T-cell (primary cell): ENCODE measurements at places on chromosomes 4 and X. TPM values are rescaled to one million over a fixed set of nuclear protein-coding genes. Genes with fewer than 3 reads are reported as not detected.

- no peaks in the 10 kb centered on the region for H3K36me3 ChIP-seq
- H3K27ac ChIP-seq, result no peak overlapping the region
- no peak overlapping the region for H3K4me3 ChIP-seq
These were observed 129.4 kb upstream of the ARSJ start for GRCh38 chr4:114108869-114109268.

DNA sequence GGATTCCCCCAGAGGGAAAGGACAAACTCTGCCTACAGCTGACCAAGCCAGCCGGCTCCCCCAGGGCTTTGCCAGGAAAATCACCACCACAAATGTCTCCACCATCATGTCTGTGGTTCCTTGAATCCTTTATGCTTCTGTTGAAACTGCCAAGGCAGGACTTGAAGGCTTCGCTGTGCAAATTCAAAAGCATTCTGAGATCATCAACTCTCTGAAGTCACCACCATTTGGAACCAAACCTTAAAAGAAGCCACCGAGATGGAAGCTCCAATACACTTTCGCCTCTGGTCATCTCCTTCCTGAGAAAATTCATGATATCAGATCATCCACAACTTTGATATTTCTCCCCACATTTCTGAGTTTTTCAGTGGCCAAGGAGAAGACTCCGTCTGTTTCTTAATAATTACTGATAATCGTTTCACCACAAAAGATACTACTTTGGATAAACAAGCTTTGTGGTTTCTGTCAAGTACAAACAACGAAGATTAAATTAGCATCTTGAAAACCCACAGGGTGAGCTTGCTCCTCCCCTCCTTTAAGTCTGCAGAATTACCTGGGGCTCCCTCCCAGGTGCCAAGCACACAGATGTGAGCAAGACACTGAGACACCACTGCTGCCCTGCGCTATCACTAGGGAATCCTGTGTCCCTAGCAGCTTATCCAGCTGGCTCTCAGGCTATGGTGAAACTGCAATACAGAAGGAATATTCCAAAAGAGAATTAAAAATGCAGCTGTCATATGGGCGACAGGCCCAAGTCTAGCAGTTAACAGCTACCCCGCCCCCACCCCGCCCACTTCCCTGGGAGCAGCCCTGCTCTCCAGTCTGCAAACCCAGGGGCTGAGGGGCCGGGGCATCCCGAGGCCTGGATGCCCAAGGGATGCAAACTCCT is 125.0 kb upstream of the TBL1X start:
- DNase-seq, result peak; percentile 56
- H3K4me3 ChIP-seq, result no peak overlapping the region
- H3K27me3 ChIP-seq, result no peaks in the 10 kb centered on the region

- H3K27me3 ChIP-seq, result no peaks in the 10 kb centered on the region
- H3K4me1 ChIP-seq, result peaks cover 10% of the 10 kb centered on the region
- no peak for DNase-seq
- no peak overlapping the region for H3K4me3 ChIP-seq
These were observed 27.4 kb upstream of the SPON2 start for GRCh38 chr4:1199556-1200331.

GRCh38 chrX:103889216-103889615 is 57.2 kb upstream of the RAB9B start:
- no peaks in the 10 kb centered on the region for H3K36me3 ChIP-seq
- H3K4me3 ChIP-seq, result no peak overlapping the region
- H3K4me1 ChIP-seq, result no peaks in the 10 kb centered on the region
- no peaks in the 10 kb centered on the region for H3K27me3 ChIP-seq
- H3K27ac ChIP-seq, result no peak overlapping the region

DNA sequence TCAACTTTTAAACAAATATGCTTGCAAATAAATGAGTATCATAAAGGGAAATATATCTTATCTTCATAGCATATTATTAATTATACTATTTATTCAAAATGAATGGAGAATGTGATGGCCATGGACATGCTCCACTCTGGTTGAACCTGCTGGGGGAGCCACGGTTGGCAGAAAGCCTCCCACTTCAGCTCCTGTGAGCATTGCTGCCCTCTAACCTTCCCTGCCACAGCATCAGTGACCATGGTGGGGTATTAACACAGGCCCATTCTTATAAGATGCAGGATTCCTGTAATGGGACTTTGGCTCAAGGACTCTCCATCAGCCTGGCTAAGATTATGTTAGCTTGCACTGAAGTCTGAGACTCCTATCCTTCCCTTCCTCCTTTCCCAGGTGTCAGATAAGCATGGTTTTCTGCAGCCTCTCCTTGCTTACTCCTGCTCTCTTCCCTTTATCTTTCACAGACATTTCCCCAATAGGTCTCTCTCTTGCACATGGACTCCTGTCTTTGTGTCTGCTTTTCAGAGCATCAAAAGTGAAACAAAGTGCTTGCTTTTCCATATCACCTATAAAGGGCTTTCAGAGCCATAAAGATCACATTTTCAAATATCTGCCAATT is 4.9 kb upstream of the ABRAXAS1 start:
- no peaks in the 10 kb centered on the region for H3K27me3 ChIP-seq
- H3K4me1 ChIP-seq, result peaks cover 4% of the 10 kb centered on the region
- H3K4me3 ChIP-seq, result no peak overlapping the region
- H3K36me3 ChIP-seq, result no peaks in the 10 kb centered on the region
- no peak for DNase-seq
- H3K27ac ChIP-seq, result no peak overlapping the region

GRCh38 chr4:184384810-184385557 is 89.4 kb downstream of the IRF2 start:
- H3K27me3 ChIP-seq, result no peaks in the 10 kb centered on the region
- H3K4me1 ChIP-seq, result peaks cover 45% of the 10 kb centered on the region
- peaks cover 32% of the 10 kb centered on the region for H3K36me3 ChIP-seq
- H3K4me3 ChIP-seq, result no peak overlapping the region
- DNase-seq, result no peak

- DNase-seq, result no peak
- no peaks in the 10 kb centered on the region for H3K4me1 ChIP-seq
- H3K36me3 ChIP-seq, result no peaks in the 10 kb centered on the region
- peaks cover 23% of the 10 kb centered on the region for H3K27me3 ChIP-seq
These were observed 583 bp downstream of the GABRE start for GRCh38 chrX:151973851-151974335.

DNA sequence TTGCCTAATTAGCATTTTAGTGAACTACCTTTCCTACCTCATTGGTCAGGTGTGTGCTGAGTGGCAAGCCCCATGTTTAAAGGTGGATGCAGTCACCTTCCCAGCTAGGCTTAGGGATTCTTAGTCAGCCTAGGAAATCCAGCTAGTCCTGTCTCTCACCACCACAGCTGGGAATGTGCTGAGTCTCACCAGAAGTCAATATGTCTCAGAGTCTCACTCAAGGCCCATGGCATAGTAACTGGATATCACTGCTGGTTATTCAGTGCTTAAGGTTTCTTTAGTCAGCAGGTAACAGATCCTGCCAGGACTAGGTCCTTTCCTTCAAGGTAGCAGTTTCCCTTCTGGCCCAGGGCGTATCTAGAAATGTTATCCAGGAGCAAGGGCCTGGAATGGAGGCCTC is 136.5 kb downstream of the COX18 start:
- H3K27ac ChIP-seq, result no peak overlapping the region
- no peaks in the 10 kb centered on the region for H3K4me1 ChIP-seq
- no peak for DNase-seq
- no peaks in the 10 kb centered on the region for H3K27me3 ChIP-seq
- no peak overlapping the region for H3K4me3 ChIP-seq
- H3K36me3 ChIP-seq, result no peaks in the 10 kb centered on the region

- no peak overlapping the region for H3K27ac ChIP-seq
- no peak for DNase-seq
- no peak overlapping the region for H3K4me3 ChIP-seq
- no peaks in the 10 kb centered on the region for H3K27me3 ChIP-seq
- no peaks in the 10 kb centered on the region for H3K36me3 ChIP-seq
- no peaks in the 10 kb centered on the region for H3K4me1 ChIP-seq
These were observed 44.3 kb downstream of the ARHGEF38 start for GRCh38 chr4:105596684-105597083.

GRCh38 chrX:136954930-136955329 is 74.4 kb upstream of the RBMX start:
- no peak for DNase-seq
- H3K27ac ChIP-seq, result no peak overlapping the region
- no peaks in the 10 kb centered on the region for H3K36me3 ChIP-seq
- no peak overlapping the region for H3K4me3 ChIP-seq

GRCh38 chr4:54904953-54905352 is 220.4 kb downstream of the KDR start:
- DNase-seq, result no peak
- peaks cover 10% of the 10 kb centered on the region for H3K4me1 ChIP-seq
- H3K4me3 ChIP-seq, result no peak overlapping the region

DNA sequence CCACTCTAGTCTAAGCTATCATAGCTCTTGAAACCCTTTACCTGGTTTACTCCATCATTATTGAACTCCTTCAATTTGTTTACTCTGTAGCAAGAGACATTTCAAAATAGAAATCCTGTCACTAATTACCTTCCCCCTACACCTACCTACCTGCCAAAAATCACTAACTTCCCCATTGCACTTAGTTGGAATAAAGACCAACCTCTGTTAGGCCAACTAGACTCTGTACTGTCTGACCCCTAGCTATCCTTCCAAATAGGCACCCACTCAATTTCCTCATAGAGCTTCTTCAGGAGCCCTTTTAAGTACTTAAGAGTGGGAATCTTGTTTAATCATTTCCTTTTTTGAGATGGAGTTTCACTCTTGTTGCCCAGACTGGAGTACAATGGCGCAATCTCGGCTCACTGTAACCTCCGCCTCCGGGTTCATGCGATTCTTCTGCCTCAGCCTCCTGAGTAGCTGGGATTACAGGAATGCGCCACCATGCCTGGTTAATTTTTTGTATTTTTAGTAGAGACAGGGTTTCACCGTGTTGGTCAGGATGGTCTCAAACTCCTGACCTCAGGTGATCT is 8.9 kb upstream of the CDKL2 start:
- DNase-seq, result no peak
- no peak overlapping the region for H3K4me3 ChIP-seq
- no peaks in the 10 kb centered on the region for H3K36me3 ChIP-seq
- H3K27me3 ChIP-seq, result no peaks in the 10 kb centered on the region
- H3K4me1 ChIP-seq, result no peaks in the 10 kb centered on the region

DNA sequence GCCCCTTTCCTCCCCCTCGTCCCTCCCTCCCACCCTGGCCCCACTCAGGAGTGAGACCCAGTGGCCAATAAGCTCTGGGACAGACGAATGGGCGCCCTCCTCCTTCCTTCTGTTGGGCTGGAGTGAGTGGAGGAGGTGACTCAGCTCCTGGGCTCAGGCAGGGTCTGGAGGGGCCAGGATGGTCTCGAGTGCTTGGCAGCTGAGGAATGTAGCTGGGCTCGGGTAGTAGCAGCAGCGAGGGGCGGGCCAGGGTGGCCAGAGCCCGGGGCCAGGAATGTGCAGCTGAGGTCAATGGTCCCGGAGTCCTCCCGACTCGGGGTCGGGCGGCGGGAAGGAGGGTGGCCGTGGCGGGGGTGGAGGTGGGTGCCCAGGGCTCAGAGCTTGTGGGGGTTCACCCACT is 15.0 kb downstream of the G6PD start:
- no peak overlapping the region for H3K27ac ChIP-seq
- peaks cover 4% of the 10 kb centered on the region for H3K36me3 ChIP-seq
- H3K4me3 ChIP-seq, result no peak overlapping the region
- DNase-seq, result no peak

DNA sequence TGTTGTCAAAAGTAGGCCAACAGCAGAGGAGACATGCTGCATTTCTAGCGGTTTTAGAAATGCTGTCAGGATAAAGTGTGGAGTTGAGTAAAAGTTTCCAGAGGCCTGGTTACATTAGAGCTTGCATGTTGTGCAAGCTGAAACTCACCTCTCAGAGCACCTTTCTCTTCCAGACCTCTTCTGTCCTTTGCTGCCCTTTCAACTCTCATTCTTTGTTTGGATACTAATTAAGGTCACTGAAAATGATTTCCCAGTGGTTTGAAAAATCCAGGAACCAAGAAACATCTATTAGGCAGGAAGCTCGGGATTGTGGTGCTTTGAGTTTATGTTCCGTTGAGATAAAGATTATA is 426.6 kb downstream of the MAPK10 start:
- H3K4me3 ChIP-seq, result no peak overlapping the region
- no peak for DNase-seq
- peaks cover 9% of the 10 kb centered on the region for H3K4me1 ChIP-seq

DNA sequence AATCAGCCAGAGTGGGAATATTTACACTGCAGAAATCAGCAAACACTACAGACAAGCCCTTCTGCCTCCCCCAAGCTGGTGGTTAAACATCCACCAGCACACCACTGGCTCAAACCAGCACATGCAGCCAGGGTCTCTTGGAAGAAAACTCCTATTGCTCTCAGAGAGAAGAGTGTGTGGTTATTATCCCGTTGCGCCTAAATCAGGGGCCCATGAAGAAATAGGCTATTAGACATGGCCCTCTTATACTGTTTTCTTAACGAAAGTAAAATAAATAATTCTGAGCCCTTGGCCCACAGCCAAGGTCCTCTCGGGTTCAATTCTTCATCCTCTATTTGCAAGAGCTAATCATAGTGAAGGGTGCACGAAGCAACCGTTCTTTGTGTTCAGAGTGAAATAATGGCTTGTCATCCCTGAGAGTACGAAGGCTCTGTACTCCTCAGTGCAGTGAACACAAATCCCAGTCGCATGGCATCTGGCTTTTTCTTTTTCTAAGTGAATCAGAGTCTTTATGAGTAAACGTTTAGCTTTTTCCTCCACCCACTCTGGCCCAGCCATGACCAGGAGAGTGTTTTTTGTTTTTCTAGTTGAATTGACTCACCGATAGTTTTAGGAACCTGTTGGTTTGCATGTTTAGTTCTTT is 33.4 kb upstream of the RBM47 start:
- DNase-seq, result no peak
- no peak overlapping the region for H3K4me3 ChIP-seq
- H3K27ac ChIP-seq, result no peak overlapping the region
- H3K36me3 ChIP-seq, result no peaks in the 10 kb centered on the region
- H3K4me1 ChIP-seq, result no peaks in the 10 kb centered on the region
- no peaks in the 10 kb centered on the region for H3K27me3 ChIP-seq

DNA sequence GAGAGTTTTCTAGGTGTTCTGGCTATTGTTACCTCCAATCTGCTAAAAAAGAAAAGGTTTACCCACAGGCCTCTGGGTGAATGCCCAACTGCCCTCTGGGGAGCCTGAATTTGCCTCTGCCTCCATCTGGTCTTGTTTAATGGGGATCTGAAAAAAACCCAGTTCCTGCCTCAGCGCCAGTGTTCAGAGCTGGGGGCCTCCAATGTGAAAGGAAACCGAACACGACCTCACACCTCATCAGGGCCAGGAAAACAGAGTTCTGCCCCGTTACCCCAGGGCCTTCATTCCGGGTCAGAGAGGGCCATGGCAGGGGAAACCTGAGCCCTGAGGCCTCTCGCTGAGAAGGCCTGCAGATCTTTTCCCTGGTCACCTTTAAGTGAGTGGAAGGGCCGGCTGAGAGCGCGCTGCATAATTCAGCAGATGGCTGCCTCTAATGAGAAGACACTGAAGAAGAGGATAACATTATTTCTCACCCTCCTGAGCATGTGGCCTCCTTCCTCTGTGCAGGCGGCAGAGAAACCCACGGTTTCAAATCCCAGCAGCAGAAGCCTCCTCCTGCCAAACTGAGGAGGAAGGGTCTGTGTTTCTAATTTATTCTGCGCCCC is 6.8 kb downstream of the SEPTIN6 start:
- peaks cover 81% of the 10 kb centered on the region for H3K4me1 ChIP-seq
- no peaks in the 10 kb centered on the region for H3K36me3 ChIP-seq
- H3K27me3 ChIP-seq, result no peaks in the 10 kb centered on the region
- no peak for DNase-seq
- peak overlapping the region; percentile 34 for H3K4me3 ChIP-seq

Gene REPS2
- total RNA-seq, result 0.38 TPM

Gene IQSEC2
- 1.4 TPM for total RNA-seq

Gene HS6ST2
- not detected for total RNA-seq

Gene ZNF185
- total RNA-seq, result 1.9 TPM

Gene NSG1
- total RNA-seq, result 42.8 TPM

Gene PAGE5
- 1.1 TPM for total RNA-seq

Gene PRRG1
- total RNA-seq, result not detected

Gene SRPX
- total RNA-seq, result not detected
